ENCODE measurements at places on chromosomes 11 and 22.

- no peak for DNase-seq
These were observed 36.3 kb downstream of the SLC5A1 start for GRCh38 chr22:32079130-32080089.

DNA sequence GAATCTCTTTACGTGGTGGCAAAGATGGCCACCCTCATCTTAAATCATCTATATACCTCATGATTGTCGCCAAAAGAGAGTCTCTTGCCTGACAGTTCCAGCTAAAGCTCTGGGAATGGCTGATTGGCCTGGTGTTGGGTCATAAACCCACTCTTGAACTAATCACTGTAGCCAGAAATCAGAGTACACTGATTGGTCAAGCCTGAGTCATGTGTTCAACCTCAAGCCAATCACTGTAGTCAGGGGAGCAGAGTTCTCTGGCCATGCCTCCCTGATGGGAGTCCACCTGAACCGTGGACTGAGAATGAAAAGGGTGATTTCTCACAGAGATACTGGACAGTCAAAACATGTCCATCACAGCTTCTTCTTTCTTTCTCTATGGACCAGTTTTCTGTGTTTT lies 45.8 kb downstream of the RCN1 start:
- no peak for DNase-seq

- DNase-seq: peak; percentile 42
These were observed 4.4 kb downstream of the NCAM1 start for GRCh38 chr11:112965656-112966055.

- peak; percentile 45 for DNase-seq
These were observed 47.6 kb upstream of the NAV2 start for GRCh38 chr11:19664886-19665548.

GRCh38 chr11:112106070-112106469 lies 19.4 kb downstream of the SDHD start:
- no peak for DNase-seq

All from NCI-H524 treated with DMSO at 0.1 percent for 48 hours (cell line).